ENCODE measurements at places on chromosomes 16 and 17. TPM values are rescaled to one million over a fixed set of nuclear protein-coding genes. Genes with fewer than 3 reads are reported as not detected.

DNA sequence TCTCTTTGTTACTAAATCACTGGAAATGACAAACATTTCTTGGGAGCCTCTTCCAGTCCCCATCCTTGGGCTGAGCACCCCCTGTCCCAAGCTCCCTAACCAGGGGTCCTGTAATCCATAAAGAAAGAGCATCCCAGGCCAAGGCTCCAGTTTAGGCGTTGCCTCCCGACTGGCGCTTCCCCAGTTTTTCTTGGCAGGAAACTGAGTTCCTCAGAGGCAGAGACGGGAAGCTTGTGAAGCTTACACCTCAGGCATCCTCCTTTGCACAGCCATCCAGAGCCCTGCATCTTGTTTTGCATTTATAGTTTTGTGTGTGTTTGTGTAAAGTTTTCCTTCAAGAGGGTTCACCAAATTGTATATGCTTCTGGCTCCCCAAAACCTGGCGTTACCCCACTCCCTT is 7.1 kb downstream of the COPZ2 start:
- peaks cover 30% of the 10 kb centered on the region for H3K27me3 ChIP-seq
- DNase-seq: no peak
- H3K4me1 ChIP-seq: peaks cover 10% of the 10 kb centered on the region
- no peaks in the 10 kb centered on the region for H3K36me3 ChIP-seq
- no peak overlapping the region for H3K4me3 ChIP-seq
- H3K27ac ChIP-seq: no peak overlapping the region

GRCh38 chr16:2896480-2897010 is 13.5 kb downstream of the FLYWCH2 start:
- no peak overlapping the region for H3K27ac ChIP-seq
- no peaks in the 10 kb centered on the region for H3K36me3 ChIP-seq
- no peaks in the 10 kb centered on the region for H3K27me3 ChIP-seq
- no peak overlapping the region for H3K4me3 ChIP-seq
- no peaks in the 10 kb centered on the region for H3K4me1 ChIP-seq
- no peak for DNase-seq

DNA sequence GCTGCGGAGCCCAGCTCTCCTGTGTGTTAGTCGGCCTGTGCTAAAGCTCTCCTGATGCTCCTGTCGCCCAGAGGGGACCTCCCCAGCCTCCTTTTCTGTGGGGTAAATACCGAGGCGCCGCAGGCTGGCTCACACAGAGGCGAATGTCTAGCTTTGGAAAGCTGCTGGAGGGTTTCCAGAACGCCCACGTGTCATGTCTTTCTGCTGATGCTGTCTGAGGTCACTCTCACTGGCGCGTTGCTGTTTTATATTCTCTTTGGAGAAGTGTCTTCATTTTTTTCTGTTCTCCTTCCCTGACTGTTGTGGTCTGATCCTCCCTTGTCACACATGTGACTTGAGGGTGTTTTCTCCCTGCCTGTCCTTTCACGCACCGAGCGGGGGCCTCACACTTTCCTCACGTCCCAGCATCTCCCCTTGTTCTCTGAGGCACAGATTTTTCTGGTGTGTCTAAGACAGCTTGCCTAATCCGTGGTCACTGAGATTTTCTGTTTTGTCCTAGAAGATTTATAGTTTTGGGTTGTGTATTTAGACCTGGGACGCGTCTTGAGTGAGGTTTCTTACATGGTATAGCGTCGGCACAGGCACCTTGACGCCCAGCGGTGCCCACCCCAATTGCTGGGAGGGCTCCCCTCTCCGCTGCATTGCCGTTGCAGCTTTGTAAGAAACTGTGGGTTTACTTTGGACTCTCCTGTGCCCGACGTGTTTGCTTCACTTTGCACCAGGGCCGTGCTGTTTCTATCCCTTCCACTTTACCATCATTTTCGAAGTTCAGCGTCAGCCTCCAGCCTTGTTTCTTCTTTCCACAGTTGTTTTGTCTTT is 92.1 kb upstream of the ZNF750 start:
- H3K4me1 ChIP-seq: no peaks in the 10 kb centered on the region
- H3K36me3 ChIP-seq: peaks cover 61% of the 10 kb centered on the region
- H3K4me3 ChIP-seq: no peak overlapping the region
- DNase-seq: no peak

Gene TANGO6
- total RNA-seq: 40.0 TPM

Gene PSME3
- 232 TPM for total RNA-seq

- no peak overlapping the region for H3K4me3 ChIP-seq
- no peak overlapping the region for H3K27ac ChIP-seq
- no peaks in the 10 kb centered on the region for H3K4me1 ChIP-seq
These were observed 251.7 kb upstream of the IRX3 start for GRCh38 chr16:54538276-54538675.

DNA sequence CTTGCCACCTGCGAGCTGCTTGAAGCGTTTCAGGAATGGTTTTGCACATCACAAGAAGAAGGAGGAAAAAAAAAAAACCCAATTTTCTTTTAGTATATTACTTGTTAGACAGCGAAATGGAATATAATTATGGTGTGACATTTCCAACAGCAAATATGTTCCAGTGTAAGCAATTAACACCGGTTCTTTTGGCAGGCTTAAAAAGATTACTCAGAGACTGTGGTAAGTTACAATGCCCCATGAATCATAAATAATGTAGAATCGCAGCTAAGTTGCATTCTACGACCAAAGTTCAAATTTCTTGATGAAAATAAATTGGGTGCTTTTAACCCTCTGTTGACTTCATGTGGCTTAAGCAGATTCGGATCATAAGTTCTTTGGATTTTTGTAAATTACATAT is 245.2 kb downstream of the XYLT1 start:
- no peak for DNase-seq
- H3K4me3 ChIP-seq: no peak overlapping the region
- no peaks in the 10 kb centered on the region for H3K27me3 ChIP-seq
- peak overlapping the region; percentile 21 for H3K27ac ChIP-seq

DNA sequence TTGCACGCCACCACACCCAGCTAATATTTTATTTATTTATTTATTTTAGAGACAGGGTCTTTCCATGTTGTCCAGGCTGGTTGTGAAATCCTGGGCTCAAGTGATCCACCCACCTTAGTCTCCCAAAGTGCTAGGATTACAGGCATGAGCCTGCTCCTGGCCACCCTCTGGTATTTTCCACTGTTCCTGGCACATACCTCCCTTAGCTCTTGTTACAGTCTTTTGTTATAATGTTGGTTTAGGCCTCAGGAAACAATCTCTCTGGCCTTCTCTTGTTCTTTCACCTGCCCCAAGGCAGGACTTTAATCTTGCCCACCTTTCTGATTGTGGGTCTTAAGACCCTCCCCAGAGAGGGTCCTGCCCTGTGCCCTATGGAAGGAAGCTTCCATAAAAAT is 3.6 kb upstream of the CYTH1 start:
- H3K27ac ChIP-seq: no peak overlapping the region
- peaks cover 34% of the 10 kb centered on the region for H3K4me1 ChIP-seq
- no peak for DNase-seq
- peak overlapping the region; percentile 59 for H3K4me3 ChIP-seq

Data from activated CD4-positive, alpha-beta T cell treated with anti-CD3 and anti-CD28 coated beads, Interleukin-2, amount 10 ng/mL, durations not matched to agents 24 days and 14 days (primary cell).